ENCODE measurements at places on chromosomes 7 and 10.
A peak's percentile ranks its signal among the peaks of the same experiment; 100 is the strongest.

- no peak for DNase-seq
Observed at GRCh38 chr10:118732245-118733165, 22.3 kb downstream of the CACUL1 start.

GRCh38 chr7:157124690-157125089, 14.0 kb upstream of the UBE3C start:
- DNase-seq = no peak

DNA sequence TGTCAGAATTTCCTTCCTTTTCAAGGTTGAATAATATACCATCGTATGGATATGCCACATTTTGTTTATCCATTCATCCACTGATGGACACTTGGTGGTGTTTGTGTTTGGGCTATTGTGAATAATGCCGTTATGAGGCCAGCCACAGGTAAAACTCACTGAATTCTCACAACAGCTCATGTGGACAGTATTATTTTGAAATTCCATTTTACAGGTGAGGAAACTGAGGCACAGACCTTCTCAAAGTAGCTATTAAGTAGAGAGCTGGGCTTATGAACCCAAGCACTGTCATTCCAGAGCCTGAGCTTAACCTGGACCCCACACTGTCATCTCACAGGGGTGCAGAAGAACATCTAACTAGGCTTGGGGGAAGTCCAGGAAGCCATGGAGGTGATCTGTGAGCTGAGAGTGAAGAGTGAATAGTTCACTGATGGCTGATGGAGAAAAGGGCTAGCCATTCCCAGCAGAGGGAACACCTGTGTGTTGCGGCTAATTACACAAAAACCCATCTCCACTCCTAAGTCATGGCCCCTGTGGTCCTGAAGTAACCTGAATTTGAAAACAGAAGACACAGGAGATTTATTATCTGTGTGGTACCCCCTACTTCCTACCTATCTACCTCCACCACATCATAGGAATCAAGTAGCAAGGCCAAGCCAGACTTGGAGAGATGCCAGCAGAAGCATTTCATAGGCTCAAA, 8.7 kb downstream of the INMT start:
- no peak for DNase-seq

GRCh38 chr7:111846898-111847297, 284.6 kb upstream of the IMMP2L start:
- DNase-seq = no peak

DNA sequence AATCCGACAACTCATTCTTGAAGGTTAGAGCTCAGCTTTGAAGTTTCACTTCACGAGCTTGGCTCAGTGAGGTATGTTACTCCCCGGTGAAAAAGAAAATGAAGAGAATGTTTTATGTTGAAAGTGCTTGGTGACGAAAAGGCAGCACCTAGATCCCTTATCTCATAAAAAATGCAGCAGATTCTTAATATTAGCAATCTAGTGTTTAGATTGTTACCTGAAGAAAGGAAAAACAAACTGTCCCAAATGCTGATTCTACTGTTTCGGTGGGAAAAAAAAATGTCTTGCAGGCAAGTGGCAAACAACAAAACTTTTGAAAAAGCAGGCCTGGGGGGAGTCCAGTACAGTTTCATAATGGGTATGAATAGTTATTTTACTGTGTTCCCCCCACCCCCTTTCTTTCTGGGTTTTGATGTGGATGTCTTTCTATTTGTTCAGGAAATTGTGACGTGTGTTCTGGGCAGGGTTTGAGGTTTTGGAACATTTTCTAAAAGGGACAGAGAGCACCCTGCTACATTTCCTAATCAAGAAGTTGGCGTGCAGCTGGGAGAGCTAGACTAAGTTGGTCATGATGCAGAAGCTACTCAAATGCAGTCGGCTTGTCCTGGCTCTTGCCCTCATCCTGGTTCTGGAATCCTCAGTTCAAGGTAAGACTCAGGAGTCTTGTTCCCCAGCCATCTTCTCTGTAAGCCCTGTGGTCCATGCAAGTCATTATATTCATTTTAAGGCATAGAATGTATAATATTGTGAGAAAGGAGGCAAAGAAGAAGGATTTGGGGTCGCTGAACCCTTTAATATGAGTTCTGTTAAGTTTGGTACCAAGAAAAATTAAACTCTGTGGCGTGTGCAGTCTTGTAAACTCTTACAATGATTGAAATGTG, at the start of gene SRGN:
Gene SRGN (plus strand): TSS at position 514 of the 881 bp plus-strand sequence. CDS start 55 bp downstream, at position 569.
- peak; percentile 62 for DNase-seq

DNA sequence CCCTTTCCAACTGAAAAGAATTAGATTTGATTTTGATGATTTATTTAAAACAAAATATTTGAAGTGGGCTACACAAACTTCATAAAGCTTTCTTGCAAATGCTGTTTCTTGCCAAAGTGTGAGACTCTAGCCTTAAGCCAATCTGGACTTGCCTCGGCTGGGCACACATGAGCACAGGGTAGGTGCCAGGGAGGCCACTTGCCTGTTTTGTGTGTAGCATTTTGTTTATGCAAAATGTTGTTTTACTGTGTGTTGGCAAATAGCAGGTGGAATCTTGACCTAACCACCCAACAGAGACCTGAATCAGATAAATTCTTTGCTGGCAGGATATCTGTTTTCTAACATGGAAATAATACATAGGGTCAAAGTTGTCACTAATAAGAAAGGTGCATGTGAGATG, 161.1 kb downstream of the BMPER start:
- DNase-seq = no peak

DNA sequence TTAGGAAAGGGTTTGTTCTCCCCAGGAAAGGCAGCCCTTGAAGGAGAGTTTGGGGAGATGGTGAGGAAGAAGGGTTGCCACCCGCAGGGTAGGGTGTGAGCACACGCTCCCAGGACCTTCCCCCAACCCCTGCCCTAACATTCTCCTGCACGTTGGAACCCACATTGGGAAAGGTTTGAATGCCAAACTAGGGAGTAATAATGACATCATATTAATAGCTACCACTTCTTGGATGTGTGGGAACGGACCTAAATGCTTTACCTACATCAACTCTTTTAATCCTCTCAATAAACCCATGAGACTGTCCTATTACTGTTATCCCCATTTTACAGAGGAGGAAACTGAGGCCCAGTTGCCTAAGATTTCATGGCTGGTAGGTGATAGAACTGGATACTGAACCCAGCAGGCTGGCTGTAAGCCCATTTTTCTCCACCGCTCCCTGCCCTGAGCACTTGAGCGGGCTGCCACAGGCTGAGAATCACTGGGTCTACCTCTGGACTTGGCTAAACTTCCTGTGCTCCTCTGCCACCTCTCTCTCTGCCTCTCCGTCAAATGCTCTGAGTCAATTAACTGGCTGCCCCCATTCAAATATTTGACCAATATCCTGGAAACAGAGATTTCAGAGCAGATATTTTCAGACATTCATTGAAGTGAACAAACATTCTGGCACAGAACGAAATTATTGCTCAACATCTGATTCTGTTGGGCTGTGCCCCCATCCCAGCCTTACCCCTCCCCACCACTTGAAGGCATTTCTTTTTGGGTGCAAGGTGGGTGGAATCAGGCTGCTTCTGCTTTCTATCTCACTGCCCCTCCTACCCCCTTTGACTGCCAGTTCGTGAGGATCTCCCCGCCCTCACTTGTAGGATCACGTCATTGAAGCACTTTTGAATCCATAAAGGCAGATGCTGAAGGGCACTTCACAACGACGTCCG, 129.7 kb downstream of the C10orf105 start:
- DNase-seq = no peak

- DNase-seq = no peak
Observed at GRCh38 chr10:112343056-112343806, 30.7 kb upstream of the ACSL5 start.

- no peak for DNase-seq
Observed at GRCh38 chr7:16916105-16916639, 34.4 kb upstream of the AGR3 start.

GRCh38 chr10:86401588-86402282, 35.1 kb upstream of the GRID1 start:
- no peak for DNase-seq

DNA sequence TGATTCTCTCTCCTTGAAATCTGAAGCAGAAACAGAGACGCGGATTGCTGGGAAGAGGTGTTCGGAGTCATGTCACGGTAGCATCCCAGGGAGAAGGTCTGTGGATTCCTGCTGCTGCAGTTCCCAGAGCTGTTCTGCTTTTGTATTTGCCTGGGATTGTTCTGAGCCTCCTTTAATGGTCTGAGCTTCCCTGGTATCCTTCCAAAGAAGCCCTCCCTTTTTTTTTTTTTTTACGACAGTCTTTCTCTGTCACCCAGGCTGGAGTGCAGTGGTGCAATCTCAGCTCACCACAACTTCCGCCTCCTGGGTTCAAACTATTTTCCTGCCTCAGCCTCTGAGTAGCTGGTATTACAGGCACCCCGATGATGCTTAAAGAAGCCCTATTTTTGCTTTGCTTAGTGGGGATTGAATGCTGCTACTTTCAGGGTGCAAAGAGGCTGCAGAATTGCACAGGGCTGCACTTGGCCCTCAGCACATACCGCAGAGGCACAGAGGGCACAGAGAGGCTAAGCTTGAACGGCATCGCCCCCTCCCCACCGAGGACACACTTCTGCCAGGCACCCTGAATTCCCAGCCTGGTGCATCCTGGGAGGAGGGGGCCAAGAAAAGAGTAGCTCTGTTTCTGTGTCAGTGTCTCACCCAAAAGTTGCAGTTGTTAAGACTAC, 208.6 kb upstream of the GALNT17 start:
- no peak for DNase-seq

DNA sequence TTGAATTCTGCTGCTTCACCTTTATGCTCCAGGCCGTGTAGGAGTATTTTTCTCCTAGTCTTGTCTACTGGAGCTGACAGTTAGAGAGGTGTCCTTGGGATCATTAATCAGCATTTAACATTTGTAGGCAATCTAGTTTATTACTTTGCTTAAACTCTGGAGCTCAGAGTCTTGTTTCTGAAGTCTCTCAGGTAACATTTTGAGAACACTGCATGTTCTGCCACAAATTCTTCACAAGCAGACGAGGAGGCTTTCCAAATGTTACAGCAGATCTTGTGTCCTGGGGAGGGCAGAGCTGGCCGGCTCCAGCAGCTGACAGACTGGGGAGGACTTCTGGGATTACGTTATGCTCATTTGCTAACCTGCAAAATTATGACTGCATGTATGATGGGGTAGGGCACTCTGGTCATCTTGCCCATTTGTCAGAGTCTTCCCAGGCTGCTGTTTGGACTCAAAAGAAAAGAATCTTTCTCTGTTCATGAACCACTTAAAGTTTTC, 50.5 kb downstream of the GALNT17 start:
- no peak for DNase-seq

- DNase-seq = no peak
Observed at GRCh38 chr10:122519144-122519543, 41.4 kb upstream of the DMBT1 start.

DNA sequence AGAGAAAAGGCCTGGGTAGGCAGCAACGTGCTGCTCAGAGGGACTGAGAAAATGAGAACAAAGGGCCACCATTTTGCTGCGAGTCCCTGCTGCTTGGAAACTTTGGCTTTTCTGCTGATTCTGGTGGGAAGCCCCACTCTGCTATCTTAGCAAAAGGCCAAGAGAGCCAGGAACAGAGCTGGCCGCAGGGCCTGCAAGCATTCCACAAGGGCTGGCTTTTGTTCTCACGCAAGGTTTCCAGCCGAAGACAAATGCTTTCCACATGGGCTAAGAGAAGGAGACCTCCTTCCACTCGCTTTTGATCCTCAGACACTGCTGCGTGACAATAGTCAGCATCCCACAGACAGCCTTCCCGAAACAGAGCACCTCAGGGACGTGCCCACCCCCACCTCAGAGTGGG, 163.1 kb downstream of the ARHGAP12 start:
- DNase-seq = no peak

- DNase-seq = no peak
Observed at GRCh38 chr7:157799076-157799685, 462.4 kb downstream of the DNAJB6 start.

- DNase-seq = no peak
Observed at GRCh38 chr7:11792166-11792565, 39.8 kb downstream of the THSD7A start.

DNA sequence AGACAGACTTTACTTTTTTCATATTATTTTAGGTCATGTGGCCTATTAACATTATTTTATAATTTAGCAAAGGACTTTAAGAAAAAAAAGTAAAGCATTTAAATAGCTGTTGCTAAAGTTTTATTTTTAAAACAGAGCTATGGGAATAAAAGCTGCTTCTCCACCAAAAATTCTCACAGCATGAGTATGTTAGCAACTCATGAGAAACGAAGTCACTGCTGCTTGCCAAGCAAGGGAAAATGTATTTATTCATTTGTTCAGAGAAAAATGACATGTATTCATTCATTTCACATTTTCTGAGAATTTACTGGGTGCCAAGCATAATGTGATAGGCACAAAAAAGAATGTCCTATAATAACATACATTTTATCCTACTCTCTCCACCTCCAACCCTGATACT, 5.1 kb downstream of the LRRC72 start:
- no peak for DNase-seq

- no peak for DNase-seq
Observed at GRCh38 chr7:109259151-109259550, 689.5 kb downstream of the DNAJB9 start.

GRCh38 chr10:96439725-96440124, 74.0 kb downstream of the TLL2 start:
- DNase-seq = no peak

DNA sequence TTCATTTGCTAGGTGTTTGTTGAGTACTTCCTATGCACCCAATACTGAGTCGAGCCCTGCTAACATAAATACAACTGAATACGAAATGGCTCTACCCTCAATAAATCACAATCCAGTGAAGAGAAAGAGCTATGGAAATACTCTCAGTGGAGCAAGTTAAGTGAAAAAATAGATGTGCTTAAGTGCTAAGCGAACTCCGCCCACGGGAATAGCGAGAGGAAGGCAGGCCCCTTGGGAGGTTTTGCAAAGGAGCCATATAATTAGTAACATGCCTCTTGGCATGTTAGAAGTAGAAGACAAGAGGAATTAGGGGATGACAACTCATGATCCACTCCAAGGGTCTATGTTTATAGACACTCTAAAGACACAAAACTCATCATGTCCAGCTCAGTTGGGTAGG, 42.8 kb upstream of the TSPAN33 start:
- DNase-seq = no peak

DNA sequence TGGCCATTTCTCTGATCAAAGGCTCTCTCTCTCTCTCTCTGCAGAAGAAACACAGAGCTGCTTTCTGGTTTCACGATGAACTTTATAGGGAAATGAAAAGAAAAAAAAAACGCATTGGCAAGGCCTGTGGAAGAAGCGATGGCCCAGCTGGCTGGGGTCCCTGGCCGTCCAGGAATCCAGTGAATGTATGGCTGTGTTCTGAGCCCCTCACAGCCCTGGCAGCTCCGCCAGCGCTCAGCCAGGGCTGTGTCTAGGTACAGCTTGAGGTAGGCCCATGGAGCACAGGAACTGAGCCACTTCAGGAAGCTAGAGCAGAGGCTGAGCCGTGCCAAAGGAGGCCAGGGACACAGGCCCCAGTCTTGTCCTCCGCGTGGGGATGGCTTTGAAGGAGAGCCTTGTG, 13.1 kb upstream of the UCMA start:
- no peak for DNase-seq

GRCh38 chr7:42227021-42227420, 10.0 kb downstream of the GLI3 start:
- no peak for DNase-seq

GRCh38 chr7:53101026-53101425, 65.6 kb downstream of the POM121L12 start:
- DNase-seq = no peak

- DNase-seq = no peak
Observed at GRCh38 chr7:8579661-8580194, 146.3 kb downstream of the NXPH1 start.

Data from activated T-helper 9 cell treated with anti-CD3 and anti-CD28 coated beads, Interleukin-2, amount 50 U/mL, for 16 hours (primary cell).